ENCODE measurements at places on chromosomes 7 and 10. TPM values are rescaled to one million over a fixed set of nuclear protein-coding genes. Genes with fewer than 3 reads are reported as not detected.

POU6F2 gene
- total RNA-seq: not detected

GRCh38 chr7:17320657-17321056, 22.2 kb downstream of the AHR start:
- no peak for DNase-seq

ZNF479 gene
- not detected for total RNA-seq

GRCh38 chr10:95391164-95391563, 100.4 kb upstream of the PDLIM1 start:
- no peak for DNase-seq

RGS10 gene
- total RNA-seq: 166 TPM

DNA sequence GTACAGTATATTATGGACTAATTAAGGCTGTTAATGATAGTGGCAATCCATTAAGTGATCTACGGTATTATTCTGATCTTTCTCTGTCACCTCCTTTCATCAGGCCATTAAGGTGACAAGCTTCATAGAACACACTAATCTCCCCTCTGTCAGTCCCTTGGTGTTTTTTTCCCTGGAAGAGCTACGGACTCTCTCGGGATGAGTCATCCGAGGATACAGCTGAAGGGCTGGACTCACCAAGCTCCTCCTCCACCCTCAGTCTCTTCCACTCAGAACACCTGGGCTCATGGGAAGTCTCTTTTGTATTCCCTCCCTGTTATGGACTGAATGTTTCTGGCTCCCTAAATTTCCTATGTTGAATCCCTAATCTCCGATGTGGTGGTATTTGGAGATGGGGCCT, 69.8 kb upstream of the PLXNA4 start:
- DNase-seq: no peak

- peak; percentile 85 for DNase-seq
Measured at GRCh38 chr10:75187961-75188426, 22.6 kb upstream of the VDAC2 start.

CPVL gene
- not detected for total RNA-seq

DNA sequence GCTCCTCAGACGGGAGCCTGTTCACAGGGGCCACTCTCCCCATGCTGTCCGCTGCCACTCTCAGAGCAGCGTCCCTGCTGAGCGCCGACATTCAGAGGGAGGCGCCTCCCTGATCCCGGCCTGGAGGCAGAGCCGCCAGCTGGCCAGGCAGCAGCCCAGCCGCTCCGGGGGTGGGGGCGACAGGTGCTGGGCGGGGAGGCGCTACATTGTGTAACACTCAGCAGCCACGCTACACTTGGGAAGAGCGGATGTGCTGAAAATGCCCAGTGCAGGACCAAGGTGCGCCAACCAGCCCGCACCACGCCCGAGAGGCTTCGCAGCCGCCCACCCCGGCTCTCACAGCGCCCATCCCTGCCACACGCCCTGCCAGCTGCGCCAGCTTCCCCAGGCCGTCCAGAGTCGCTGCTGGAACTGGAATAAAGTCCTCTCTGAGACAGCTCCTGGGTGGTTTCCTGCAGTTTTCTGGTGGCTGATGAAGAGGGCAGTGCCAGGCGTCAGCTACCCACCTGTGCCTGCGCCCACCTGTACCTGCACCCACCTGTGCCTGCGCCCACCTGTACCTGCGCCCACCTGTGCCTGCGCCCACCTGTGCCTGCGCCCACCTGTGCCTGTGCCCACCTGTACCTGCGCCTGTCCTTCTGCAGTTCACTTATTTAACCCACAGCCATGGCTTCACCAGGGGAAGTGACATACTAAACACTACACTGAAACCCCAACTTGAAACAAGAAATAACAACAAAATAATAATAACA, 25.7 kb downstream of the STK32C start:
- DNase-seq: no peak

GRCh38 chr10:7179536-7179935, 231.3 kb downstream of the SFMBT2 start:
- no peak for DNase-seq

TCAF2 gene
- 15.2 TPM for total RNA-seq

OR2A25 gene
- total RNA-seq: not detected

DNA sequence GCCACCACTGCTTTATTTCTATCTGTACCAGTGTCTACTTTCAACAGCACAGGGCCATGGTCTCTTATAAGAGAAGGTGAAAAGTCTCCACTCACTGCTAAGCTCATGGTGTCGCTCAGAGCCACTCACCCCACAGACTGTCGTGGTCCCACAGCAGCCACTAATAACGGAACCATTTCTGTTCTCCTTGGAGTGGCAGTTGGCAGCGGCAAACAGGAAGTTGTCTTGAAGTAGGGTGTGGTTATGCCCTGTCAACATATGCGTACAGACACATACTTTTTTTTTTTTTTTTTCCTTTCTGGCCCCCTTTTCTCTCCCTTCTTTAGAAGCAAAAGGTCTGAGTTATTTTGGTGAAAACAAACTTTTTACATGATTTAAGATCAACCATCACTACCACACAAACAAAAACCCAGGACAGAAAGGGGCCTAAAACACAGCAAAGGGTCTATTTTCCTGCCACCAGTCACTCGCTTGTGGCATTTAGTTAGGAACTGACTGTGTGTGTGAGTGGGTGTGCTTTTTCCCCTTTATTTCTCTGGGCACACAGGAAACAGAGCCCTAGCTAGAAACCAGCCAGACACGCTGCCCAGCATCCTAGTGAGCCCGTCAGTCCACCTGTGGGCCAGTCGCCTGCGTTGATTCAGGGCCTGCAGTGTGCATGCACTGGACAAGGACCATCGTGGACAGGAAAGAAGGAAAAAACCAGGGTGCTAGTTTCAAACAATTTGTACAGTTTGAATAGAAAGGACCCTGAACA, 96.7 kb upstream of the EFCAB10 start:
- DNase-seq: peak; percentile 74

- DNase-seq: no peak
Measured at GRCh38 chr10:121076776-121077715, 225.9 kb downstream of the WDR11 start.

GRCh38 chr10:31419394-31420063, 100.5 kb downstream of the ZEB1 start:
- no peak for DNase-seq

- no peak for DNase-seq
Measured at GRCh38 chr10:91616137-91616536, 16.7 kb downstream of the PPP1R3C start.

GRCh38 chr10:101617102-101617823, 29.1 kb downstream of the DPCD start:
- no peak for DNase-seq

DNA sequence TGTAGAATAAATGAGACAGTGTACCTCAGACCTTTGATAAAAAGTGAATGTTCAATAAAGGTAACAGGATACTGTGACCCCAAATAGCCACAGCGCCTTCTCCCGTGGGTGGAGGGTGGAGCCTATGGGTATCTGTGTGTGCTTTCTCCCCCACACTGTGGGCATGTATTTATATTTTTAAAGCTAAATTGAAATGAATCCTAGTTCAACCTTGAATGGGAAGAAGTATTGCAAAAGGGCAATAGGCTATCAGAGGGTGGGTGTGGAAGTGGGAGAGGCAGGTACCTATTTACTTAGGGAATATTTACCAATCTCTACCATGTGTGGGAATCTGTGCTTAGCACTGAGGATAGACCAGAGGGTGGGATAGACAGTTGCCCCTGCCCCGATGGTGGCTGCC, 68.9 kb downstream of the PFKFB3 start:
- DNase-seq: no peak

FGFBP3 gene
- 1.0 TPM for total RNA-seq

DNA sequence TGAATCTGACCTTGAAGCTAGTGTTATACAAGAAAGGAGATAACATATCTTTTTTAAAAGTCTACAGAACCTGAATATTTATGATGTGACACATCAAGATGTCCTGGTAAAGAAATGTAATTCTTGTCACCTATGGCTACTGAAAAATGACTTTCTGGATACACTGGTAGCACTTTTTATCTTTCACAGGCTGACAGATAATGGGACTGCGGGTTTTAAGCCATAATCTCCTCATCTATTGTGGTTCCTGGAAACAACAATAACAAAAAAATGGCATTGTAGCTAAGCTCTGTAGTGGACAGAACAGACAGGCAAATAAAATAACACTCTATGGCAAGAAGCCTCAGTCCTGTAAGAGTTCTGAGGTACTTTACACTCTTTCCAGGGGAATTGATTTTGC, 31.6 kb upstream of the YAE1 start:
- no peak for DNase-seq

DNA sequence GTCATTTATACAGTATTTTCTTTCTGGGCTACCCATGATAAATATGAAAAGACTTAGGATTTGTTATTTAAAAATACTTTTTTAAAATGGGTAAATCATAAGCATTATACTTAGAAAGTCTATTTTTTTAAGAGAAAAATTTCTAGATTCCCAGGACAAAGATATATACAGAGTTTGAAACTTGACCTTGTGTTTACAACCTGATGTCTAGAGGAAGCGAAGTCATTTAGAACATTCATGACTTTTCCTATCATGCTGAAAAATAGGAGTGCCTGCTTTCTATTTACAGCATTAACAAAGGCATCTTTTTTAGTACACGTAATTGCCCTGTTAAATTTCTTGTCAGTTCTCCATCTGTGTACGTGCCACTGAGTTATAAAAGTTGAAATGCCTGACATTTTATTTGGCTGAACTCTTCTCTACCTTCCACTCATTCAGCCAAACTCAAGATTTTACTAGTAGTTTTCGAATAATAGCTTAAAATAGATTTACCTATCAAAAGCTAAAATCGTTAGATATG, 23.0 kb downstream of the GNAT3 start:
- no peak for DNase-seq

DNA sequence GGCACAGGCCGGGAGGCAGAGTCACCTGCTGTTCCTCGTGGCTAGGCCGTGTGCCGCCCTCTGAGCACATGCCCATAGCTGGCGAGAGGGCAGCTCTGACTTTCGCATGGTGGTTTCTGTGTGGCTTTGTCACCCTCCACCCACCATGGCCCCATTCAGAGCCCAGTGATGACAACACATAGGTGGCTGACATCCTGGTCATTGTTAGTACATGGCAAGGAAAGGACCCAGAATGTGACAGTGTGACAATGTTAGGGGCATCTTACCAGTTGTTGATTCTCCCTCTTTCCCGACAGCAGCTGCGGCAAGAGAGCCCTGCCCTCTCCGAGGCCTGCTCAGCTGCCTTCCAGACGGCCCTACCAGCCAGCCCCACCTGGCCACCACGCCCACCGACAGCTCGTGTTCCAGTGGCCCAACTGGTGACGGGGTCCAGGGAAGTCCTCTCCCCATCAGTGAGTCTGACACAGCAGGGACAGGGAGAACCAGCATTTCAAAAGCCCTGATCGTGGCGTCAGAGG, 52.2 kb downstream of the ZNF467 start:
- no peak for DNase-seq

- DNase-seq: no peak
Measured at GRCh38 chr10:2214805-2215204, 477.5 kb upstream of the ADARB2 start.

GRCh38 chr10:88113657-88114272, 250.3 kb downstream of the PTEN start:
- no peak for DNase-seq

TSPAN12 gene
- total RNA-seq: not detected

ASB15 gene
- not detected for total RNA-seq

DNA sequence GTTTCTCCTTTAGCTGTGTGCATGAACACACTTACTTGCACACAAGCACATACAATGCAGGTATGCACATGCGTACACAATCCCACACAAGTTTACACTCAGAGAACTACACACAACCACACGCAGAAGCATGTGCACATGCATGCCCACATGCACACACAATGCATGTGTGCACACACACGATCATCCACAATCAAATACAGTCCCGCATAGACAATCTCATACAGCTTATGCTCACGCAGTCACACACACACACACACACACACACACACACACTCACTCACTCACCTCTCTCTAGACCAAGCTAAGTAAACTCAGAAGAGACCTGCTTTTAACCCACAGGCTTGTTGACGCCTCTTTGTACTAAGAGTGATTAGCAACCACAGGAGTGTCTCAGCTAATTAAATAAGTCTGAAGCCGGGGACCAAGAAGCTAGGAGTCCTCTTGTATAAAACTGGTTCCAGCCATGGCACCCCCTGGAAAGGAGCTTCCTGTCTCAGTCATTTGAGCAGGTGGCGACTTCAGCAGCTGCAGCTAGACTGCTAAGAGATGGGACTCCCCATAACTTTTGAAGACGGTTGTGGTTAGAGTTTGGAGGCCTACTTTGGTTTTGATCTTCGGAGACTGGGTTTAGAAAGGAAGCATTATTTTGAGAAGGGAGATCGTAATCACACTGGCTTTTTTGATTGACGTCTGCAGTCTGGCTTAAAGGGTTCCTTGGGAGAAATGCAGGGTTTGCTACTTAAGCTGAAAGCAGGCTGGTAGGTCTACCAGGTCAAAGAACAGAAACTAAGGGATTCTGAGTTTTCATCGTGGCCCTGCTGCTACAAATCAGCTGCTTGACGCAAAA, 82.3 kb upstream of the ADRB1 start:
- peak; percentile 84 for DNase-seq

DNA sequence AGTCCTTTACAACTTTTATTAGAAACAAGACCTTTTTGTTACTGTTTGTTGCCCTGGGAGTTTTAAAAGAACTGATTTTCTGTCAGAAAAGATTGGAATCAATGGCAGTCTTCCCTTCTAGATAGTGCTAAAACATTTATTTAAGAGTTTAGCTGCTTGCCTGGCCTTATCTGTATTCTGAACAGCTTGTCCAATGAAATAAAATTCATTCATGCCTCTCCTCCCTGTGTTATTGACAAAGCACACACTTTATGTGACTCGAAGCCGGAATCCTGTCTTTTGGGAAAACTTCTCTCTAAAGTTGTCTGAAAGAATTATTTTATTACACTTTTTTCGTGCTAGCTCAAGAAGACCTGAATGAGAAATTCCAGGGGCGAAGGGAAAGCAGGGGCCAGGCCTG, 992.5 kb downstream of the TYW1 start:
- DNase-seq: no peak

SAMD9L gene
- total RNA-seq: 102 TPM

EEPD1 gene
- total RNA-seq: 2.6 TPM

DNA sequence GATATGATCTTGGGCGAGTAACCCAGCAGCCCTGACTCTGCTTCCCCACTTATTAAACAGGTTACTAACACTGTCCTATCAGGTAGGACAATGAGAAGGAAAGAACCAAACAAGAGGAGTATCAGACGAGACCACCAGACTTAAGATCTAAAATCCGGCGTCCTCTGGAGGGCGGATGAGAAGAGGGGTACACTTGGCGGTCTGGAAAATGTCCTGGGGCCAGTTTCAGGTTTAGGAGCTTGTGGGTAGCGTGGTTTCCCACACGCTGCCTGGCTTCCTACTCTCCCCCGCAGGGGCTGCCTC, 635 bp downstream of the ZNF32 start:
- DNase-seq: peak; percentile 45

SFTPA1 gene
- not detected for total RNA-seq
